Memory B cell (primary cell): ENCODE measurements at places on chromosomes 4 and X.
A peak's percentile ranks its signal among the peaks of the same experiment; 100 is the strongest.

DNA sequence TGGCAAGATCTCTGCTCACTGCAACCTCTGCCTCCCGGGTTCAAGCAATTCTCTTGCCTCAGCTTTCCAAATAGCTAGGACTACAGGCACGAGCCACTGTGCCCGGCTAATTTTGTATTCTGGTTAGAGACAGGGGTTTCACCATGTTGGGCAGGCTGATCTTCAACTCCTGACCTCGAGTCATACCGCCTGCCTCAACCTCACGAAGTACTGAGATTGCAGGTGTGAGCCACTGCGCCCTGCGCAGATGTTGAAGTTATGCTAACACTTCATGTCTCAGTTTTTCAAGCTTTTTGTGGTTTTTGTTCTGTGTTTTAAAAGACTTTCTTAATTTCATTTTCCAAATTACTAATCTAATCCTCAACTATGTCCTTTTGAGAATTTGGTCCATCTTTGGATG lies 154.4 kb upstream of the TLL1 start:
- no peak for DNase-seq

DNA sequence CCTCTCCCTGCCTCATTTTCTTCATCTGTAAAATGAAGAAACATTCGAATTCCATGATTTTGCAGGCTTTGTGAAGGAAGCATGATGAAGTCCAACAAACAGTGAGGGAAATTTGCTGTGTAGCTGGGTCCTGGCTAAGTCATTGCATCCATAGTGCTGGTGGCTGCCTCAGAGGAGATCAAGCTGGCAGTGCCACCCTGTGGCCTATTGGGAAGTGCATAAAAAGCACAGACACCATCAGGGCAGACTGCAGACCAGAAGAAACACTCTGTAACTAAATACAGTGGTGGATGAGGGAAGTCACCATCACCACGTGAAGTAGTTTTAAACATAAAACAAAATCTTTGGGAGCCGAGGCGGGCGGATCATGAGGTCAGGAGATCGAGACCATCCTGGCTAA lies 40.7 kb upstream of the DDX3X start:
- no peak for DNase-seq

DNA sequence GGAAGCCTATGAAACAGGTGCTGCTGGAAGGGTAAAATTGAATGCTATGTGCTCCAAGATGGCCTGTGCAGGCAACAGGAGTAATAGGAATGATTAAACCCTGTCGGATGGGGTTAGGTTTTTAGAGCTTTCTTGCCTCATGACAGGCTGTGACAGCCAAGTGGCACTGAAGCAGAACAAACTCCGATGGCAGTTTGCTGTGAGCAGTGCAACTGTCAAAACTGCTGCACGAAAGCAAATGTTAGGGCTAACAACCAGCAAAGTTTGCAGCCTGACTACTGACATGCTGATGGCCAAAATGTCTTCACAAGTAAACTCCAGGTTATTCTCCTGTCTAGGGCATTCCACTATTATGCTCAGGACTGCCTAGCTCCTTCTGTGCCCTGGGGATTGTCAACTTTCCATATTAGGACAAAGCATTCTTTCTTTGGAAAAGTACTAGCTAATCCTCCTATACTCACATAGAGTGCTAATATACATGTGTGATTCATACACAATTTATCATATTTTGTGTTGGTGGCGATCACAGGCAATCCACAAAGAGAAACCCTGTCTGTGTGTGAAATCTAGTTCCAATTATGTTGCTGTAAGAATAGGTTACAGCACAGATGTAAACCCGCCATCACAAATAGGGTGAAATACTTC lies 486.6 kb upstream of the TENM3 start:
- DNase-seq, result no peak

DNA sequence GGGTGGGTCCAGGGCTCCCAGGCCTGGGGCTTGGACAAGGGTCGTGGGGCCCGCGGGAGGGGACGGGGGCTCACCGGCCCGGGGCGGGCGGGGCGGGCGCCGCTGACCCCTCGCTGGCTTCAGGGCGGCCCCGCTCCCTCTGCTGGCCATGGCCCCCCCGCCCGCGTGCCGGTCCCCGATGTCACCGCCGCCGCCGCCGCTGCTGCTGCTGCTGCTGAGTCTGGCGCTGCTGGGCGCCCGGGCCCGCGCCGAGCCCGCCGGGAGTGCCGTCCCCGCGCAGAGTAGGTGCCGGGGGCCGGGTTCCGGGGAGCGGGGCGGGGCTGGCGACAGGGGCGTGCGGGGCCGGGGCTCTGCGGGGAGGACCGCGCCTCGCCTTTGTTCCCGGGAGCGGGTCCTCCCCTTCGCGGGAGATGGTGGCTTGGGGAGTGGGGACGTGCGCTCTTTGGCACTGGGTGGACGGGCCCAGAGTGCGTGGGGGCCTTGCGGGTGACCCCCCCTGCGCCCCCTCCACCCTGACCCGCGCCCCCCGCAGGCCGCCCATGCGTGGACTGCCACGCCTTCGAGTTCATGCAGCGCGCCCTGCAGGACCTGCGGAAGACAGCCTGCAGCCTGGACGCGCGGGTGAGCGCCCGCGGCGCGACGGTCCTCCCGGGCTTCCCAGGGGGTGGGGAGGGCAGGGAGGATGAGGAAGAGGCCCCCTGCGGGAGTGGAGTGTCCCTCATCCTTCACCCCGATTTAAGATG lies 16.8 kb upstream of the NAT8L start:
- DNase-seq, result no peak

- no peak for DNase-seq
These were observed 1.3 kb downstream of the HERC5 start for GRCh38 chr4:88458104-88458740.

- DNase-seq, result no peak
These were observed 837.6 kb downstream of the PDHA2 start for GRCh38 chr4:96677499-96677898.

GRCh38 chr4:54743562-54743961 lies 85.8 kb downstream of the KIT start:
- no peak for DNase-seq

DNA sequence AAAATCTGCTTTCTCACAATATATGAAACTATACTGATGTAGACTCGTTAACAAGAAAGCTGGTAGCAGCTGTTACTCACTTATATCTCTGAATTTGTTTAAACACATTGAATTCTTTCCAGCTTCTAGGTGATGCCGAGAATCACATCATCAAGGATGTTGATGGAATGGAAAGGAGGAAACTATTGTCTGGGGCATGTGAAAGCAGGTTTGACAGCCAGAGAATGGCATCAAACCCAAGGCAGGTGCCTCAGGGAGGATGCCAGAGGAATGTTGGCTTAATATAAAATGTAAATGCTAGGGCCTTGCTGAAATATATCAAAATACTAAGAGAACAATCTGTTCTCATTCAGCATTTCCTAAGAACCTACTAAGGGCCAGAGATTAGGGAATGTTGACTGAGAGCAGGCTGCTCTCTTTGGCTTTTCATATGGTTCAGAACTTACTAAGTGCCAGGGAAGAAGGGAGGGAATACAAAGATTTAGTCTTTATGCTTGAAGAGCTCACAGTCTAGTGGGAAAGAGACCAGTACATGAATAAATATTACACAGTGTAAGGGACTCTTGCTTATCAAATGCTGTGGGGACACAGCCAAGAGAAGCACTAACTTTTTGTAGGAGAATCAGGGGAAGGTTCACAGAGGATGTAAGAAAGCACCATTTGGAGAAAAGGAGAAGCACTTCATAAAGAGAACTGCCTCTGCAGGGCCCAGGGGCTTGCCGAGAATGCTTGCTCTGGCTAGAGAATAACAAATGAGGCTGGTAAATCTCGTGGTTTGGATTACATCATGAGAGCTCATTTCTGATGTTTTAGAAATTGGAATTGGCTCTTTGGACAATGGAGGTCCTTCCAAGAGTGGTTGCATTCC lies 14.7 kb downstream of the SLIT2 start:
- DNase-seq, result no peak

- no peak for DNase-seq
These were observed 44.5 kb downstream of the SEPTIN11 start for GRCh38 chr4:76993787-76994641.

GRCh38 chrX:49915361-49916222 lies 6.8 kb upstream of the CLCN5 start:
- DNase-seq, result peak; percentile 47

DNA sequence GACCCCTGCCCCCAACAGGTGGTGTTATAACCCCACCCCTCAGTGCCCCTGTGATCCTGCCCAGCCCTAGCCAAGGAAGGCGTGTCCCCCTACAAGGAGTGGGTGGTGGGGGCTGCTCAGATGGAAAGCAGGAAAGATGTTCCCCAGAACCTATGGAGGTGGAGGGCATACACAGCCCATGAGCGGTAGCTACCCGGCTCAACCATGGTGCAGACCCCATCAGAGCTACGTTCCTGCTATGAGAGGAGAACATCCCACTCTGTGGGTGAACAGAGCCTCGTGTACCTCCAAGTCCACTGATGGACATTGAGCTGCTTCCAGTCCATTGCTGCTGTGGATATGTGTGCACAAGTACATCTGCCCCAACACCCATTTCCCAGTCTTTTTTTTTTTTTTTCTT lies 71.1 kb downstream of the SHOX start:
- no peak for DNase-seq

GRCh38 chr4:185020293-185020808 lies 2.1 kb downstream of the HELT start:
- no peak for DNase-seq

- DNase-seq, result no peak
These were observed 28.3 kb upstream of the NKX6-1 start for GRCh38 chr4:84527391-84527790.

DNA sequence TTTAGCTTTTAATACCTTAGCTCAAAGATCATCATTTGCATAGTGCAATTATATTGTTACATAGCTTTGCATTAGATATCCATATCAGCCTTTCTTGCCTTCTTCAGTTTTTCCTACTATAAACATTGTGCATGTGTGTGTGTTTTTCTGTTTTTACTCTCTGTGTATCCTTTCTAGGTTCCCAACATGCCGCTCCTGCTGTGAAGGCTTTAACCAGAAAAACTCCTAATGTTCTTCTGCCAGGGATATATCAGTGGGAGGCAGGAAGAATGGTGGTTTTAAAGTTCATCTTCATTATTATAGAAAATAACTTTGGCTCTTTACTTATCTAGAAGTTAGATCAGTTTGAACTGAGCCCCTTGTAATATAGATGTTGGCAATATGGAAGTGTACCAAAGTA lies 61.2 kb downstream of the CPE start:
- no peak for DNase-seq

DNA sequence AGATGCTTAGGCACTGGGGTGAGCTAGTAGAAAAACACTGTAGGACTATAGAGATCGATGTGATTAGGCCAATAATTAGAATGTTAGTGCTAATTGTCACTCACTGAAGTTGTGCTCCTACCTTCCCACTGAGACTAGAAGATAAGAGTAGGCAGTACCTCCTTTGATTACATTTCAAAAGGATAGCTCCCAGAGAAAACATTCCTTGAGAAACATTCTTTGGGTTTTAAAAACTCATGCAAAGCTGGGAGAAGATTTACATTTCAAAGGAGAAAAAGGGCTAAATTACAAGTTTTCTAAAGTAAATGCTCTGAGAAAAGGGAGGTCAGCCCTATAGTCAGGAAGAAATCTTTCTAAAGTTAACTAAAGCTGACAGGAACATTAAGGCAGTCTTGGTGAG lies 860.3 kb upstream of the NDST4 start:
- DNase-seq, result no peak

DNA sequence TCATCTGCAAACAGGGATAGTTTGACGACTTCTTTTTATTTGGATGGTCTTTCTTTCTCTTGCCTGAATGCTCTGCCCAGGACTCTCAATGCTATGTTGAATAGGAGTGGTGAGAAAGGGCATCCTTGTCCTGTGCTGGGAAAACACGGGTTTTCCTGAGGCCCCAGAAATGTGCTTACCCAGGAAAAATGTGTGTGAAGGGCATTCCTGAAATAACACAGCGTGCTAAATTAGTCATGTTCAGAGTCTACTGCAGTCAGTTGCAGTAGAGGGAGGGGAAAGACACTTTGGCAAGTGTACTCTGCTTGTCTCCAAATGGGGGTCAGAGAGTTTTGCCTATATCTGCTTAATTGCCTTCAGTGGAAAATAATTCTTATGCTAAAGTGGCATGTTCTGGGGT lies 153.9 kb downstream of the CCNG2 start:
- no peak for DNase-seq

GRCh38 chr4:75679876-75680575 lies 6.8 kb upstream of the G3BP2 start:
- no peak for DNase-seq

DNA sequence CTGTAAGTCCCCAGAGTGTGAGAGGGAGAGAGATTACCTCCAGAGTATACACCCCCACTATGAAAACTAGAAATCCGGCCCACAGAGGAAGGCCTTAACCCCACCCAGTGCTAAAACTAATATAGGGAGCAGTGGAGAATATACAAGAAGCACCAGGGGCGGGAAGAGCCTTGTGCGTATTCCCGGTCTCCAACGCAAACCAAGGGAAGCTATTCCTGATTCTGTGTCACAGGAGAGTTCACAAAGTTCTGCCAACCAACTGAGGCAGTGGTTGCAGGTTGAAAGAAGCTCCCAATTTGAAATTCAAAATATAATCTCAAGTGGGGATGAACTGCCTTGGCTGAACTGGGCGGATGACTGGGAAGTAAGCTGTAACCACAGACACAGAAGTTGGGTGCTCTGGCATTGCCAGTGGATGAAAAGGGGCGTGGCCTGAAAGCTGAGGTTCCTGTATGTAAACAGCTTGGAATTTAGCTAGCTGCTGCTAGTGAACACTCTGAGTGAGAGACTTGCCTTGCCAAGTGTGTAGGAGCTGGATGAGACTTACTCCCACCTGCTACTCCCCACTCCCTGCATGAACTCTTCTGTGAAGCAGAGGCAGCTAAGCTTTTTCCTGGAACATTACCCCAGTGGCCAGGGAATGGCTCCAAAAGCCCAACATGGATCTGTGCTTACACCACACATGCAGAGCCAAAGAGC lies 32.7 kb downstream of the ELF2 start:
- DNase-seq, result no peak

- DNase-seq, result no peak
These were observed 18.5 kb downstream of the TBC1D14 start for GRCh38 chr4:6928081-6928480.

- no peak for DNase-seq
These were observed 286.4 kb downstream of the PRDM5 start for GRCh38 chr4:120636120-120636630.

DNA sequence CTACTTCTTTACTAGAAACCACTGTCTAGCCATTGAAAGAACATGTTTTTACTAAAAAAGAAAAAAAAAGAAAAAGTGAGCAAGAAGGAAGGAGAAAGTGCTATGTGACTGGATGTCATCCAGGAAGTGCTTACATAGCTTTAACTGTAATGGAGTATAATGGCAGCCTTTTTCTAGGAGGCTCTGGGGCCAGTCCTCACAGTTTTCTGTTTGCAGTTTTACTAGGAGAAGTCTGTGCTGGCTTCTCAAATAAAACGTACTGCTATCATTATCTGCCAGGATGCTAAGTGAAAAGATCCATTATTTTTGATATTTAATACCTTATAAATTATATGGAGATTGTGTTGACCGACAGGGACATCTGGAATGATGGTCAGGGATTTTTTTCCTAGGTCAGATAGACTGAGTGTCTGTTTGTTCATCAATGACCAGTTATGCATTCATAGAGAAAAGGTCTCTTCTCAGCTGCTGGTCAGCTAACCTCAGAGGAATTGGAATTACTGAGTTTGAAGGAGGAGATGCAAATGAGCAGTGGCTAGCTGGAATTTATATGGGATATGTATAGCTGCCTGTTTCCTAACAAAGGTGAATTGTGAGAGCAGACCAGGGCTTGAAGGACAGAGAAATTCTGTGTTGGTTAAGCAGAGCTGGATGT lies 21.7 kb downstream of the LPAR4 start:
- no peak for DNase-seq

GRCh38 chrX:3962511-3963311 lies 249.3 kb upstream of the PRKX start:
- DNase-seq, result no peak

- peak; percentile 57 for DNase-seq
These were observed 1.2 kb downstream of the BCOR start for GRCh38 chrX:40096395-40097091.
